EL (cell line): ENCODE measurements at places on chromosomes 5 and 9.

DNA sequence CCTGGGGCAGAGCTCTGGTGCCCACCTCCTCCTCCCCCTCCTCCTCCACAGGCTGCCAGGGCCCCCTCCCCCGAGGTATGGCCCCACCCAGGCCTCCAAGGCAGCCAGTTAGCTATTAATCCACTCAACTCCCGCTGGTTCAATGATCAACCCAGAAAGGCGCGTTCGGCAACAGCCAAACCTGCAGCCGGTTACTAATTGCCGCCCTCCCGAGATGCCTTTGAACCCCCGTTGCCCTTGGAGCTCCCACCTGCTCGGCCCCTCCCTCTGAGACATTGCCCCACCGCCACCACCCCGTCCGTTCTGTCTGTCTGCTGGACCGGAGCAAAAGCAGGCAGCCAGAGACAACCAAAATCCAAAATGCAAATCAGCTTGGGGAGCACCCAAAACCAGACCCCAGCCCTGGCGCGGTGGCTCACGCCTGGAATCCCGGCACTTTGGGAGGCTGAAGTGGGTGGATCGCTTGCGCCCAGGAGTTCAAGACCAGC, 25.8 kb downstream of the NOTCH1 start:
- DNase-seq = no peak

- DNase-seq = no peak
Measured at GRCh38 chr9:121216271-121216805, 14.7 kb upstream of the RAB14 start.

GRCh38 chr5:61182449-61182848, 20.2 kb upstream of the SMIM15 start:
- DNase-seq = no peak

DNA sequence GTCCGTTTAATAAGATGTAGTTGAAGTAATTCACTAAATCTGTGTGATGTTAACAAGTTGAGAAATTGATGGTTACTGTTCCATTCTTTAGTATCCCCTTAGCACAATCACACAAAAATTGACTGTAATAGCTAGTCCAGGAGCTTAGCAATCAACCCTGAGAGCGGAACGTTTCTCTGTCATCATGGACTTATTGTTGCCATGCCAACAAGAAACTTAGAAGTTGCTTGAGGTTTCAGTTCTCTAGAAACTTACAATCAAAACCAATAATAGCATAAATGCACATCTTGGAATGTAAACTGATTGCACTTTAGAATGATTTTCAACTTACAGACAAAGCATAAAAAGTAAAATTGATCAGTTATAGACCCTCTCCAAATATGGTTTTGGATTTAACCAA, 125.4 kb upstream of the ANKH start:
- no peak for DNase-seq

- peak; percentile 91 for DNase-seq
Measured at GRCh38 chr9:37486616-37487548, 1.1 kb downstream of the POLR1E start.

- no peak for DNase-seq
Measured at GRCh38 chr5:89120719-89121118, 237.7 kb upstream of the MEF2C start.

GRCh38 chr9:130189840-130190239, 17.6 kb downstream of the NCS1 start:
- DNase-seq = peak; percentile 44

- DNase-seq = peak; percentile 25
Measured at GRCh38 chr5:157651623-157652376, 438 bp downstream of the SOX30 start.

GRCh38 chr9:122172131-122172530, 12.4 kb downstream of the MORN5 start:
- DNase-seq = no peak

- no peak for DNase-seq
Measured at GRCh38 chr9:33192493-33193255, 25.5 kb upstream of the B4GALT1 start.

DNA sequence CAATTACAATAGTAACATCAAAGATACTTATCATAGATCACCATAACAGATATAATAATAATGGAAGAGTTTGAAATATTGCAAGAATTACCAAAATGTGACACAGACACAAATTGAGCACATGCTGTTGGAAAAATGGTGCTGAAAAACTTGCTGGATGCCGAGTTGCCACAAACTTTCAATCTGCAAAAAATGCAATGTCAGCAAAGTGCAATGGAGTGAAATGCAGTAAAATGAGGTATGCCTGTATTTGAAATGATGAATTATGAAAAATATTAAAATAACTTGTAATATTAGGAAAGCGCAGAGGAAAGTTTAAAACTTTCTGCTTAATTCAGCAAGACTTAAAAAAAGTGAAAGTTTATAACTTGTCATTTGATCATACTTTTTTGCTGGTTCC, 12.0 kb upstream of the PCBD2 start:
- no peak for DNase-seq

GRCh38 chr5:68803881-68804319, 289.9 kb upstream of the SLC30A5 start:
- DNase-seq = no peak

DNA sequence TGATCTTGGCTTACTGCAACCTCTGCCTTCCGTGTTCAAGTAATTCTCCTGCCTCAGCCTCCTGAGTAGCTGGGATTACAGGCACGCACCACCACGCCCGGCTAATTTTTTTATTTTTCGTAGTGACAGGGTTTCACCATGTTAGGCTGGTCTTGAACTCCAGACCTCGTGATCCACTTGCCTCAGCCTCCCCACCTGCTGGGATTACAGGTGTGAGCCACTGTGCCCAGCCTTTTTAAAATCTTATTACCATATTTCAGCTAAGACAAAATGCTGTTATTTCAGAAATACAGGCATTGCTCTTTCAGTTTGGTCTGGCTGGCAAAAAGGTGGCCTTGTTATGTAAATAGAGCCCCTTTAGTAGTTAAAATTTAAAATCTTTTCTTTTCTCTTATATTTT, 46.9 kb upstream of the GLDC start:
- DNase-seq = no peak

DNA sequence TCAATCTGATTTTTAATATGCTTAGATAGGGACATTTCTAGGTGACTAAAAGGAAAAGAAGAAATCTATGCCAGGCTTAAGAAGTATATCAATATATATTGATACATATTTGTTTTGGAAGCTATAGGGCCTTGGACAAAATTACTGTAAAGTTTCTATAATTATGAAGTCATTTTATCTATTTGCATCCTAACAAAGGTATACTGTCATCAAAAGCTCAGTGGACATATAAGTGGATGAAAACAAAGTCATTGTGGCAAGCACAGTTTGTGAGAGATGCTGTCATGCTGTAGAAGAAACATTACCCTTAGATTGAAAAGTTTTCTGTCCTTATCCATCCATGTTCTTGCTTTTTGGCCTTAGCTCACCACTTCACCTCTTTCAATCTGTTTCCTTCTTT, 140.3 kb upstream of the SPEF2 start:
- no peak for DNase-seq

DNA sequence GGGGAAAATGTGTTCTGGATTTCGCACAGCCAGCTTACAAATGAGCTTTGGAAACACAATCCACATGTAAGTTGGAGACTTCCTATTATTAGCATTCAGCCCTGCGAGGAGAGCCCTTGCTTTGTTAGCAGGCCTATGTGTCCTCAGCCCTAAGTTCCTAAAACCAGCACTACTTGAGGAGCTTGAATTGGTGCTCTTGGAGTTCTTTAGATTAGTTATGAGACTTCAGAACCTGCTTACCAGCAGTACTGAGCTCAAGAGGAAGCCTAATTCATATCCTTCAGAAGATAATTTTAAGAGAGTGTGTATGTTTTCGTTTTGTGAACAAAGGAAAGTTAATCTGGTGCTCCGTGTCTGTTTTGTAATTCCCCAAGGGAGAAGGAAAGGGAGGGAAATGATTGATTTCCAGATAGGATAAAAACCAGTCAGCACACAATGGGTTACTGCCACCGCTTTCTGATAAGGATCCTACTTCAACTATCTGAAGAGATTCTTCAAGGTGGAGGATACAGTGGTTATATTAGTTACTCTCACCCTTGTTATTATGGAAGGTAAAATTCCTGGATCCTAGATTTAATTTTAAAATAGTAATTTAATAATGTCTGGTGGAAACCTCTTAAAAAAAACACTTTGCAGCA, 35.2 kb downstream of the PIK3R1 start:
- DNase-seq = no peak

- DNase-seq = no peak
Measured at GRCh38 chr5:66326276-66326675, 182.2 kb downstream of the SREK1 start.

DNA sequence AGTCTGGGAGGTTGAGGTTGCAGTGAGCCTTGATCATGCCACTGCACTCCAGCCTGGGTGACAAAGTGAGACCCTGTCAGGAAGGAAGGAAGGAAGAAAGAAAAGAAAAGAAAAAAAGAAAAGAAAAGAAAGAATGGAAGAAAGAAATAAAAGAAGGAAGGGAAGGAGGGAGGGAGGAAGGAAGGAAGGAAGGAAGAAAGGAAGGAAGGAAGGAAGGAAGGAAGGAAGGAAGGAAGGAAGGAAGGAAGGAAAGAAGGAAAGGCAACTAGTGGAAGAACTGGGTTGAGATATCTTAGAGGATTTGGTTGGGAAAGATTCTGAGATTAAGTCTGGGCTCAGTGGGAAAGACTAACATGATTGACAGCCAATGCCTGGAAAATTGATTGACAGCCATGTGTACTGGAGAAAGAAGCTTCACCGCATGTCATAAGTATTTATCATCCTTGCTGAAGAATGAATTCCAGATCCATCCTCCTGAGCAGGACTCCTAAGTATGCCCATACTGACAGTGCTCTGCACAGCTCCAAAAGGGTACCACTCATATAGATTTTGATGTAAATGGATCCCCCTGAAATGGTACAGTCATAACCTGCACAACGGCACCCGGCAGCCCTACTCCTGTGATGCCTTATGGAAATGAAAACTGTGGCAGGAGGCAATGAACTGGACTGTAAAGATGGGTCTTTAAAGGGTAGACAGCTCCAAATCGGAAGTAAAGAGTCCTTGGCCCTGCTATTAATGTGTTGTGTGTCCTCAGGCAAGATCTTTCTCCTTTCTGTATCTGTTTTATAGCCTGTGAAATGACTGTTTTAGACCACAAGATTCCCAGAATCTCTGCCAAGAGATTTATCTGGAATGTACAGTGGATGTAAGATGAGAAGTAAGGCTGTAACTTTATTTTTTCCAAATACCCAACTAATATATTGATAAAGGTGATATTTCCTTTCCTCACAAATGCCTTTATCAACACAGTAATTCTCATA, 16.9 kb upstream of the ADRA1B start:
- peak; percentile 80 for DNase-seq

DNA sequence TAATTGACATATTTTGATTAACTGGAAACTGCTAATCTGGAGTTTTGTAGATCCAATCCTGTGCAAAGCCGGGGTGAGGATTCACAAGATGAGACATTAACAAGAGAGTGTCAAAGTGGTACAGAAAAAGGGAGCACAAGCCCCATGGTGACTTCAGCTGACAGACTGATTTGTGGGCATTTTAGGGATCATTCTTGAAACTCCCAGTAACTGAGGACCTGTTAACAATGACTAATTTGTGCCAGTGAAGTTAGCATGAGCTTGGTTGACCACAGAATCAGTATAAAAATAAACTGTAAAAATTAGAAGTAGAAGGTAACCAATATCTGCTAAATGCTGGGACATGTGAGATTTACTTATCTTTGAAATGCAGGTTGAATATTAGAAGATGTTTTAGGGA, 1578.3 kb downstream of the EFNA5 start:
- DNase-seq = no peak

DNA sequence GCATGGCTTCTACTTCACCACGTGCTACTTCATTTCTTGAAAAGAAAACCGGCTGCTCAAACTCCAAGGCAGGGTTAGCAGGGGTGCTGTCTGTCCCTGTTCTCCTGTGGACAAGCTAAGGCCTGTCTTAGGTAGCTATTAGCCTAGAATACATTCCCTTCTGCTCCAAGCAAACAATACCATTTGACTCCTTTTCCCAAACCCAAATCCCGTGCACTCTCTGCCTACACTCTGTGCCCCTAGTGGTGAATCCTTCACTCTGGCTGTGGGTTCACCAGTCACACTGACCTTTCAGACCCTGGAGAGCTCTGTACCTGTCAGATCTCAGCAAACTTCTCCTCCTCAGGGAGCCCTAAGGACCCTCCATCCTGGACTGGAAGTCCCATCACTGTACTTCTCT, 211.6 kb downstream of the SLIT3 start:
- no peak for DNase-seq

- no peak for DNase-seq
Measured at GRCh38 chr9:122122468-122122867, 29.4 kb upstream of the TTLL11 start.

DNA sequence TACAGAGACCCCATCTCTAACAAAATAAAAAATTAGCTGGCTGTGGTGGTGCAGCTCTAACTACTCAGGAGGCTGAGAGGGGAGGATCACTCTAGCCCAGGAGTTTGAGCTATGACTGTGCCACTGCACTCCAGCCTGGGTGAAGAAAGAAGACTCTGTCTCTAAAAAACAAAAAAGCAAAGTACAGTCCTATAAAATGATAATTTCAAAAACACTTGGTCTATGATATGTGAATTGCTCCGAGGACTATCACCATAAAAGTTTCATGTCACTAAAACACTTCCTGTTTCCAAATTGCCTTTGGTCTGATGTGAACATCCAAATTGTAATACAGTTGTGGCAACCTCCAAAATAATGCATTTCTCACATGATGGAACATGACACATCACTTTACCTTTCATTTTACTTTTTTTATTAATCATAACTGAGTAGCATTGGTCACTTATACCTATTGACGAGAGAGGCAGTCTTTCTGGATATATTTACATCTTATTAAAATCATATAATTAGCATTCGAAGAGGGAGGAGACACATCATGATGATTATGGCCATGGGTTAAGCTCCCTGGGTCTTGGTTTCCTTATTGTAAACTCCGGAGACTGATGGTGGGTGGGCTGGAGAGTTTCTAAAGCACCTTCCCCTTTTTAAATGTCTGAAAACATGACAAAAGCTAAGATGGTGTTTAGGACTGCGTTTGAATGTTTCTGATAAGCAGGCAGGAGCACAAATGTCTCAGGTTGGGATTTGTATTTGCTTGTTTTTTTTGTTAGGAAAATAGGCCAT, 25.8 kb upstream of the CD180 start:
- DNase-seq = no peak
